ENCODE measurements at places on chromosomes 2 and 18. TPM values are rescaled to one million over a fixed set of nuclear protein-coding genes. Genes with fewer than 3 reads are reported as not detected.

Gene ANKRD53
- 0.05 TPM for total RNA-seq

Gene C2orf74
- total RNA-seq, result 30.6 TPM

Gene NUP35
- total RNA-seq, result 12.6 TPM

Gene KCNS3
- 11.2 TPM for total RNA-seq

Gene TAF4B
- total RNA-seq, result 13.9 TPM

Gene MEP1B
- not detected for total RNA-seq

Gene GAREM1
- total RNA-seq, result 2.2 TPM

Gene OXER1
- total RNA-seq, result not detected

Gene ITSN2
- 40.2 TPM for total RNA-seq

Gene PNKD
- 43.8 TPM for total RNA-seq

Gene OTOS
- total RNA-seq, result not detected

Gene HNMT
- 24.7 TPM for total RNA-seq

Gene REG3A
- not detected for total RNA-seq

Gene MC5R
- total RNA-seq, result 0.32 TPM

Gene GAREM2
- 2.4 TPM for total RNA-seq

Gene ADAM23
- 2.9 TPM for total RNA-seq

Gene CPO
- total RNA-seq, result not detected

Gene CSRNP3
- total RNA-seq, result 0.15 TPM

Gene MAP4K4
- total RNA-seq, result 80.2 TPM

Gene ITGB1BP1
- 49.5 TPM for total RNA-seq

Gene OSR1
- not detected for total RNA-seq

Gene RAD51AP2
- total RNA-seq, result 0.11 TPM

Gene MAB21L4
- total RNA-seq, result not detected

Gene KIF5C
- 4.7 TPM for total RNA-seq

Gene CCDC150
- total RNA-seq, result 9.7 TPM

Gene MOCOS
- total RNA-seq, result 54.0 TPM

Gene RUFY4
- not detected for total RNA-seq

Gene PAX8
- 1.6 TPM for total RNA-seq

Gene LYPD1
- total RNA-seq, result 29.0 TPM

Gene MAP3K20
- 13.8 TPM for total RNA-seq

Gene TRIM43
- 0.29 TPM for total RNA-seq

Gene BUB1
- 41.1 TPM for total RNA-seq

Gene INO80B
- 30.3 TPM for total RNA-seq

Gene HOXD12
- 0.60 TPM for total RNA-seq

Gene STAT1
- 27.4 TPM for total RNA-seq

Gene RDH14
- total RNA-seq, result 25.9 TPM

Gene GPR75
- total RNA-seq, result 2.4 TPM

Gene SKOR2
- total RNA-seq, result not detected

Gene ACADL
- total RNA-seq, result 0.23 TPM

Gene CD207
- 0.11 TPM for total RNA-seq

Gene KYNU
- 48.3 TPM for total RNA-seq

Gene NPPC
- 2.9 TPM for total RNA-seq

Gene CMPK2
- total RNA-seq, result 4.9 TPM

Gene EIF2B4
- total RNA-seq, result 33.2 TPM
